ENCODE measurements at places on chromosomes 6 and 20.

DNA sequence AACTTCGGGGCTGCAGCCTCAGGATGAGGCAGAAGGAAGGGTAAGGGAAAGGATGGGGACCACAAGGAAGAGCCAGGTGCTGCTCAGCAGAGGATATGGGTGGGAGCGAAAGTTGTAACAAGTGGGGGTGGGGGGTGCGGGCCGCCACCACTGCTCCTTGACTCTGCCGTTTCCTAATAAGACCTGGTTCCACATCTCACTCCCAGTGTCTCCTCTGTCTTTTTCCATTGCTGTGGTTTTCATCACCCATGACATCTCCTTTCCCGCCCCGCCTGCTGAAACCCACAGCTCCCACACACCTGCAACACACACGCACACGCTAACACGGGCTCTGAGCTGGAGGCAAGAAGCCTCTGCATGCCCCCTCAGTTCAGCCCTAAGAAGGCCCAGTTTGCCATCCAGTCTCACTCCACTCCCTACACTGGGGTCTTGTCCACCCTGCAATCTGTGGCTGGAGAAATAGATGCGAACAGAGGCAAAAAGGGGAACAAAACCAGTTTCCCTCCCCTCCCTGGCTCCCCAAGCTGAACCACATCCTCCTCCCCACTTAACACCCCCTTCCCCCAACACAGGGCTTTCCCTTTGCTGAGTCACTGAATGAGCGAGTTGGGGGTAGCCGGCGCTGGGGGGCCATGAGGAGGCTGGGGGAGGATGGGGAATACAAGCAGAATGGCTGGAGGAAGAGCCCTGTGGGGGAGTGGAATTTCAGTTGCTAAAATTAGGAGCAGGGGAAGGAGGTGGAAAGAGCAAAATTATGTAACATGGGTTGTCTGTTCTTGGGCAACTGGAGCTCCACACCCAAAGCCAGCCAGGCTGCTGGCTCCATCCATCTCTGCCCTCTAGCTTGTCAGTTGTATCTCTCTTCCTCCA is 11.5 kb downstream of the NFKBIL1 start:
- DNase-seq, result no peak

DNA sequence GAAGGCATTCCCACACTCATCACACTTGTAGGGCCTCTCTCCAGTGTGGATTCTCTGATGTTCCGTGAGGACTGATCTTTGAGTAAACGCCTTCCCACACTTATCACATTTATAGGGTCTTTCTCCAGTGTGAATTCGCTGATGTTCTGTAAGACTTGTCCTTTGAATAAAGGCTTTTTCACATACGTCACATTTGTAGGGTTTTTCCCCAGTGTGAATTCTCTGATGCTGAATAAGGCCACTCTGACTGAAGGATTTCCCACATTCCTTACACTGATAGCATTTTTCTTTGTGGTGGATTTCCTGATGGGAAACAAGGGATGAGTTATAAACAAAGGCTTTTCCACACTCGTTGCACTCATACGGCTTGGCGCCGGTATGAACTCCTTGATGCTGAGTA is 8.9 kb downstream of the ZSCAN12 start:
- no peak for DNase-seq

- no peak for DNase-seq
Measured at GRCh38 chr6:34145161-34146020, 496 bp downstream of the GRM4 start.

- DNase-seq, result no peak
Measured at GRCh38 chr6:12952318-12952717, 235.8 kb downstream of the PHACTR1 start.

DNA sequence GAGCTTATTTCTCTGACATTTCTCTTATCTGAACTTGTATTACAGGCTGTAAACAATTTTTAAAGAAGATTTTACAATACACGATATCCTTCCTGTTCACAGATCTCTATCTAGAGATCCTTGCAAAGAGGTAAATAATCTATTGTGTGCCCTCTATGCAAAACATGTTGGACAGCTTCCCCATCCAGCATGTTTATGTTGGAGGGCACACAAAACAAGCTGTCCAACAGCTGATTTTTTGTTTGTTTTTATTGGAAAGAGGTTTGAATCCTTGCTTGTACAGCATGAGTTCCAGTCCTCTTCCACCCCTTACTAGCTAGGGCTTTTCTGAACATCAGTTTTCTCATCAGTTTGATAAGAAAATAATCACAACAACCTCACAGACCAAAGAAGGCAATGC is 62.3 kb upstream of the SYNDIG1 start:
- DNase-seq, result no peak

GRCh38 chr6:54680531-54680930 is 166.0 kb upstream of the FAM83B start:
- DNase-seq, result no peak

DNA sequence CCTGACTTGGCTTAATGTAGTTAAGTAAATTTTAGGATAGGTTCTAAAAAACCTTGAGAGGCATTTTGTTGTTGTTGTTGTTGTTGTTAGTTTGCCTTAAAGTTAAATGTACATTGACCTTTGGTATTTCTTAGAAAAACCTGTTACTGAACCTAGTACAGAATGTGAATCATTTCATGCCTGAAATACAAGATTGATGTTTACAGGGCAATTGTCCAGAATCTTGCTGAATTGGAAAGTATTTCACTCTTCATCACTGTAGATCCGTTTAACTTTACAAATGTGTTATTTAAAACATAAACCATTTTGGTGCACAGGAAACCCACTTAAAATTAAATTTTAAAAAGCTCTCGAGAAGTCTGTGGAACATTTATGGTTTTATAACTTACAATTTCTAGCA is 75.0 kb downstream of the CEP57L1 start:
- no peak for DNase-seq

- no peak for DNase-seq
Measured at GRCh38 chr20:4763723-4764510, 42.2 kb downstream of the PRND start.

DNA sequence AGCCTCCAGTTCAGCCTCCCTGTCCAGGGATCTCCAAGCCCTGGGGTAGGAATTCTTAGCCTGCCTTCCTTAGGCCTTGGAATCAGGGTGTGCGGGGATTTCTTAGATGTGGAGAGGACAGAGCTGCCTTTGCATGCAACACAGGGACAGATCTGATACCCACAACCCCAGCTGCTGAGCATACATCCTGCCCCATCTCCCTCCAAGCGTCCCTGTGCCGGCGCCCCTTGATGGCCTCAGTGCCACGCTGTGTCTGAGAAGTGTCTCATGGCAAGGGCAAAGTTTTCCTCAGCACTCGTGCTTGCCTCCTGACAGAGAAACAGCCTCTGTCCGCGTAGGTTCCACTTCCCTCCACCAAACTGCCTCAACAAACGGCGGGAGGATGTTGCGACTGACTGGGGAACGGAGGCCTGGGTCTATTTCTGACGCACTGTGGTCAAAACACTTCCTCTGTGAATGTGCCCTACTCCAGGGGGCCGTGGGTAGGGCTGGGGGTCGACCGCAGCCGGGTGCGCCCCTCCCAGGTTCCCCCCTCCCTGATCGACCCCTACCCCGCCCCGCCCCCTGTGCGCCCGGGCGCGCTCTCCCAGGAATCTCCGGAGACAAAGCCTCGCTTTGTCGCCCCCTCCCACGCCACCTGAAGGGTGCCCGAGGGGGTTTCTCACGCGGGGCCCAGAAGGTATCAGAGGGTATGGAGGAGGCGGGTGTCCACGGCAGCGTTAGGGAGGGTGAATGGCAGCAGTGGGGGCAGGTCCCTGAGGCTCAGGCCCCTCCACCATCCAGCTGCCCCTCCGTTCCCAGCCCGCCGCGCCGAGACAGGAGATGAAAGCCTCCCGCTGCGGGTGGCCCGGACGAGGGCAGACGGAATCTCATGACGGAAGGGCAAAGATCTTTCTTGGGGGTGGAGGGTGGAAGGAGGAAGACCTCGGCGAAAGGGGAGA is 806 bp downstream of the MICAL1 start:
- no peak for DNase-seq

GRCh38 chr6:108004861-108005260 is 46.9 kb upstream of the SEC63 start:
- DNase-seq, result no peak

DNA sequence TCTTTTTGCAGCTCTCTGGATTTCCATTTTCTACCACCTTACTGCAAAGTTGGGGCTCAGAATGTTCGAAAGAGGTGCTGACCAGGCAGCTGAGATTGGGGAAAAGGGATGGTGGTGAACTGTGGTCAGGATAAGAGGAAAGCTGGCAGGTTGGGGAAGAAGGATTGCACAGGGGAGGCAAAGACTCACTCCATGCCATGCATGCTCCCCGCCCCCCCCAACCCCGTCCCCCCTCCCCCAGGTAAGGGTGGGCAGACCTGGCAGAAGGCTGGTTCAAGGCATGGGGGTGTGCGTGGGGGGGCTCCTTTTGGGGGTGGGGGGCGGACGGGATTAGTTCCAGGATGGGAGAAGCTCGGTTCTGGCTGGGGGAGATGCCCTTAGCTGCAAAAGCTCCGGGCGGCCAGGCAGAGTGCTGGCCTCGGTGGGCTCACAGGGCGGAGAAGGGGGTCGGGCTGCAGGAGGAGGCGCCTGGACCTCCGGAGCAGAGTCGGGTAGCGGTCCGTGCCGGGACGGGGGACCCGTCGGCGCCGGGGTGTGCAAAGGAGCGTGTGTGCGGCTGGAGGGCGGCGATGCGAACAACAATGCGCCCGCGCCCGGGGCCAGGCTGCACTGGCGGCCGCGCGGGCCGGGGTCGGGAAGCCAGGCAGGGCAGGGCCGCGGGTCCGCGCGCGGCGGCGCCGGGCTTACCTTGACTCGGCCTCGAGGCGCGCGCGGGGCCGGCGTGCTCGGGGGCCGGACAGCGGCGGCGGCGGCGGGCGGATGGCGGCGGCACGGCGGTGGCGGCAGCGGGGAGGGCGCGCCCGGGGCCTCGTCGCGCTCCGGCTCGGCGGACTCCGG is 880 bp downstream of the ADNP start:
- DNase-seq, result no peak

- DNase-seq, result no peak
Measured at GRCh38 chr6:44976677-44977641, 351.2 kb upstream of the RUNX2 start.

DNA sequence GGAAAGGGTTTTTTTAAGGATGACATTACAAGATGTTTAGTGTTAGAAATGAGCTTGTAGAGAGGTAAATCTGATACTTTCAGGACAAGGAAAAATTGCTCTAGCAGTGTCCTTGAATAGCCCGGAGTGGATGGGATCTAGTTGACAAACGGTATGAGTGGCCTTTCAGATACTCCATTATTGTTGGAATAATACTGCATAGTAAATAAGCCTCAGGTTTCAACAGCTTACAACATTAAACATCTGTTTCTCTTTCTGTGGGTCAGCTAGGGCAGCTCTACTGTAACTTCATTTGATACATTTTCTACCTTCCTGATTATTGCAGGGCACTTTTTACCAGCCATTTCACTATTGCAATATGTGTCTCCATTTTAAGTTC is 118.0 kb downstream of the B3GAT2 start:
- DNase-seq, result no peak

DNA sequence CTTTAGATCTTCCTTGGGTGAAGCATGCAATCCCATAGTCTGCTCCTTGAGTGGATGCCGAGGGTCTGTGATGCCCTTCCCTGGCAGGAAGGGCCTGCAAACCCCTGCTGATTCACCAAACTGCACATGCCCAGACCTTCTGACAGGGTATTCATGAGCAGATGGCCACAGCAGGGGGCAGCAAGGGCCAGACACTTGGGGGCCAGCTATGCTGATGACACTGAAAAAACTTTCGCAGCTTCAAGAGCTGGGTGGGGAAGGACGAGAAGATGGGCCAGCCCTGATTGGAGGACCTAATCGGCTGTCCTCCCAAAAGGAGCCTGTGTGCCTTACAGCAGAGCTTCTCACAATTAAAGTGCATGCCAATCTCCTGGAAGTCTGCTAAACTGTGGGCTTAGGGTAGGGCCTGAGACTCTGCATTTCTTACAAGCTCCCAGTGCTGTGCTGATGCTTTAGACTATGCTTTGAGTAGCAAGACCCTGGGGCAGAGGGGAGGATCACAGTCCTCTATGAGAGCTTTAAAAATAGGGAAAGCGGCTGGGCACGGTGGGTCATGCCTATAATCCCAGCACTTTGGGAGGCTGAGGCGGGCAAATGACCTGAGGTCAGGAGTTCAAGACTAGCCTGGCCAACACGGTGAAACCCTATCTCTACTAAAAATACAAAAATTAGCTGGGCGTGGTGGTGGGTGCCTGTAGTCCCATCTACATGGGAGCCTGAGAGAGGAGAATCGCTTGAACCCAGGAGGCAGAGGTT is 15.2 kb upstream of the GDAP1L1 start:
- no peak for DNase-seq

DNA sequence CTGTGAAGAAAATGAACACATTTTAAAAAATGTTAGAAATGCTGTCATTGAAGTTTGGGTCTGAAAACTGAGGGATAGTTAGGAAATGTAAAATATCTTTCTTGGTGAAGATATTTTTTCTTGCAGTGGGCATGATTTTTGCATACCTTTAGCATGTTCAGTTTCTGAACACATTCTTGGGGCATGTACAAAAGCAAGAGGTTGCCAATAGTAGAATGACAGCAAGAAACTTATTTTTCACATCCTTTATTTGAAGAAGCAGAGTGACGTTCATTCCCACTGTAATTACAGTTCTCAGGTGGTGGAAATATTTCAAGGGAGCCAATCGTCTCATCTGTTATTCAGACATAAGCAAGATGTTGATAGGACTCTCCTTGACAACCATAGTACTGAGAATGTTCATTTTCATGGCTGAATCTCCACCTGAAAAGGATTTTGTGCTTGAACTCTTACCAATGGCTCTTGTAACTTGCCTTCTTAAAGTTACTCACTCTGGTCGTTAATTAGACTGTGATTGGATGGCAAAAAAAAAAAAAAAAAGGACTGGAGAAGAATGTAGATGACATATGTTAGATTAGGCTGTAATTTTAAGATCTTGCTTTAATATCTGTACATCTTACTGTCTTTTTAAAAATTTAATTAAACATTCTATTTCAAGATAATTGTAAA is 74.4 kb downstream of the DOK5 start:
- no peak for DNase-seq

DNA sequence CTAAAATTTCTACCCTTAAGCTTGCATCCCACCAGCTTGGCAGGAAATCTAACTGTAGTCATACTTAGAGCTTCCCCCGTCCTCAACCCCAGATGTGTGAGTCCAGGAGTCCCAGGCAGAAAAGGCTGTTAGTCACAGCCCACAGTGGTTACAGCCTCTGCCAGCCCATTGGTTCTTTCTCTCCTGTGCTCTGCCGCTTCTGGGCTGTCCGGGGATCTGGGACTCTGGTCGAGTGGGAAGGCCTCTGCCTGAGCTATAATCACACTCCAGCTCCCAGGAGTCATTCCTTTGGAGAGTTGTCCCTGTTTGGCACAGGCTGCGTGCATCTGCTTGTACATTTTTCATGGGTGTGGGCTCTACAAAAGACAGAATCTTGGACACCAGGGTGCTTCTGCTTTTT is 45.6 kb upstream of the FYN start:
- DNase-seq, result peak; percentile 29

DNA sequence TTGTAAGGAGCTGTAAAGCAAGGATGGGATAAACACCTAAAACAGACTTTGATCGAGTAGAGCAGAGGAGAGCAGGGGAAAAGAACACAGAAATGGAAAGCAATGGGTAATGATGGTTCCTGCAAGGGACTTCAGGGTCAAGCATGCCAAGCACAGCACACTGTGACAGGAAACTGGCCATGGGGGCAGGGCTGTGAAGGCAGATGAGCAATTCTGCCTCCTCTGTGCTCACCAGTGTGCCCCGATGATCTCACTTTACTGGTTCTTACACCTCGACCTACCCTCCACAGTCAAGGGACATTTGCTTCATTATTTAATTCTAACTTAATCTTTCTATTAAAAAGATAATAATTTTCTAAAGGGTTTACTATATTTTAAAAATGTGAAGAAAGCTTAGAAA is 21.6 kb upstream of the MYB start:
- DNase-seq, result no peak
